Vagina (tissue), 2 donors: ENCODE measurements at places on chromosomes 4 and X.

- no peak for DNase-seq
Observed at GRCh38 chr4:88697141-88697540, 488 bp downstream of the NAP1L5 start.

DNA sequence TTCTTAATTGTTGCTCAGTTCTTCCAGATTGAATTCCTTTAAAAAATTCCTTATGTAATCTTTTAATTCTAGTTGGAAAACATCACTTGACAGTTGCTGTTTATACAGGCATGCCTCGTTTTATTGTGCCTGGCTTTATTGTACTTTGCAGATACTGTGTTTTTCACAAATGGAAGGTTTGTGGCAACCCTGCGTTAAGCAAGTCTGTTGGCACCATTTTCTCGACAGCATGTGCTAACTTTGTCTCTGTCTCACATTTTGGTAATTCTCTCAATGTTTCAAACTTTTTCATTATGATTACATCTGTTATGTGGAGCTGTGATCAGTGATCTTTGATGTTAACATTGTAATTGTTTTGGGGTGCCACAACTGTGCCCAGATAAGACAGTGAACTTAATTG lies 33.4 kb downstream of the ZCCHC12 start:
- DNase-seq: no peak

DNA sequence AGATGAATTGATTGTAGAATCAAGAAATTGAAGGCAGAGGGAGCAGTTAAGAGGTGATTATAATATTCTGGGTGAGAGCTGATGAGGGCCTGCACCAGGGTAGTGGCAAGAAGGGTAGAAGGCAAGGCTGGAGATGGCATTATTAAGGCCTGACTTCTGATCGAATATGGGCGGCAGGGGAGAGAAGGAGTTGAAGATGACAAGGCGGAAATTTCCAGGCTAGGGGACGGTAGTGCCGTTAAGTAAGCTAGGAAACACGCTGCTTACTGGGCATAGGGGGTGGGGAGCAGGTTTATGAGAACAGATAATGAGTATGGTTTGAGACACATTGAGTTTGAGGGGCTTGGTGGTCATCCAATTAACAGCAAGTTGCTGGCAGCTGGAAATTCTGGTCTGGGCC lies 19.5 kb downstream of the BCORL1 start:
- no peak for DNase-seq

DNA sequence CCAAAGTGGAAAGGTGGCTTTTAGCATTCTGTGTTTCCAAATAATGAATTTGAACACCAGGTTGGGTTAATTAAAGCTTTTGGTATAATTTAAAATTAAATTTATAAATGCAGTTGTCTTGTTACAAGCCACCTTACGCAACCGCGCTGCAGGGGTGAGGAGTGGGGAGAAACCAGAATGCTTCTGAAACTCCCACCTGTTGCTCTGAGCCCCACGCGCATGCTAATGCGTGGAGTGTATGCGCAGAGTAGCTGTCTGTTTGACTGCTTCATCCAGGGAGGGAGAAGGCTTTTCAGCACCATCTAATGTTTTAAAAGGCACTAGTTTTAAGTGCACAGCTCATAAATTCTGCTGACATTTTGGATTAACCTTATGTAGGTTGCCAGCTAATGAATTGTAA lies 12.5 kb downstream of the OGT start:
- DNase-seq: no peak

DNA sequence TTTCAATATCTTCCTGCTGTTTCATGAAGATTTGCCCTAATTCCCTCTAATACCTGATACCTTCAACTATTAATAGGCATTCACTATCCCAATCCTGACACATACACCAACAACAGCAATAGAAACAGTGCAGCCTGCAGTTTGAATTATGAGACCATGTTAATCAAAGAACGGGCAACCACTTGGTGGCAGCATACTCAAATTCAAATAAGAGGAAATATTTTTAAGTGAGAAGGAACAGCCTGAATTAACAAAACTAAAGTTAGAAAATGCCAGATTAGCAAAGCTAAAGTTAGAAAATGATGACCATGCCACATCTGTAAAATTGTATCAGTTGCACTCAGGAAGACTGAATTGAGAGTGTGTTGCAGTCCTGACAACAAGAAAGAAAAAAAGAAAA lies 204.9 kb downstream of the SMARCA1 start:
- DNase-seq: no peak

DNA sequence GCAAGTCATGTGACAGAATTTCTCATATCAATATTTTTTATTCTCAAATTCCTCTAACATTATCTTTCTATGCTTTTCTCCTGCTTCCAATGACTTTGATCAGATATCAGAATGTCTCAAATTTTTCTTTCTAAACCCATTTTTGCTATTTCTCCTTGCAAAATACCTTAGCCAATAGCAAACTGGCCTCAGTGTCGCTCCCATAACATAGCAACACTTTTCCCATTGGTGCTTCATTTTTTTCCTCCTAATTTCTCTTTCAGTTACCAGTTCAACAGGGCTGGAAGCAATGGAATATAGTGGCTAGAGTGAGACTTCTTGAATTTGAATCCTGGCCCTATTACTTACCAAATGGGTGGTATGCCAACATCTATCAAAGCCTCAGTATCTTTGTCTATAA lies 1091.6 kb downstream of the C4orf33 start:
- DNase-seq: no peak

DNA sequence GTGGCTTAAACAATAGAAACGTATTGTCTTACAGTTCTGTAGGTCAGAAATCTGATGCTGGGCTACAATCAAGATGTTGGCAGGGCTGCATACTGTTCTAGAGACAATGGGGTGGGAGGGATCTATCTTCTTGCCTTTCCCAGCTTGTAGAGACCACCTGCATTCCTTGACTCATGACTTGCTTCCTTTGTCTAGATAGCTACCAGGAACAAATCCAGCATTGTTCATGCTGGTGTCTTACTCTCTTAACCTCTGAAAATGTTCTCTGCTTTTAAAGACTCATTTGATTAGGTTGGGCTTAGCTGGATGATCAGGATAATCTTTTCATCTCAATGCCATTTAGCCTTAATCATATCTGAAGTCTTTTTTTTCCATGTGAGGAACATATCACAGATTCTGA lies 169.0 kb downstream of the ZNF330 start:
- no peak for DNase-seq

GRCh38 chr4:3529363-3529762 lies 2.9 kb downstream of the LRPAP1 start:
- no peak for DNase-seq

DNA sequence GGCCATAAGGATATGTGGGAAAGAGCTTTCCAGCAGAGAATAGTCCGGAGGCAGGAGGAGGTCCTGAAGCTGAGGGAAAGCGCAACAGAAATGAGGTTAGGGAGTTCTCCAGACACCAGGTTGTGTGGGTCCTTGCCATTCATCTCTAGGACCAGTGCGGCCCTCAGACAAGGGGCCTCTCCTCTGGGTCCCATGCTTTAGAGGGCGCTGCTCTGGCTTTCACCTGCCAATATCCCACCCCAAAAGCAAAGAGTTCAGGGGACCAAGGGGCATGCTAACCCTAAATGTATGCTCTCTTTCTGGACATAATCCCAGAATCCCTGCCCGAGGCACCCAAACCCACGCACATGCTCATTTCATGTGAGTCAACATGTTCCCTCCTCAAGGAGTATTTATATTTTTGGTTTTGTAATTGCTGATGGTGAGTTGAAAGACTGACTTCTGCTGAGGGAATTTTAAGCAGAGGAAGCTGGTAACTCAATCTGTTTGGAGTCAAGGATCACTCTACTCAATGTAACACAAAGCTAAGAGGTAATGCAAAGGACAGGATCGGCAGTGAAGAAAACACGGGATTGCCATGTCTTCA lies 14.8 kb downstream of the RPL34 start:
- DNase-seq: no peak
